ENCODE measurements at places on chromosomes 11 and 22. TPM values are rescaled to one million over a fixed set of nuclear protein-coding genes. Genes with fewer than 3 reads are reported as not detected.

- DNase-seq, result no peak
- H3K4me1 ChIP-seq, result no peaks in the 10 kb centered on the region
- H3K4me3 ChIP-seq, result no peak overlapping the region
- no peaks in the 10 kb centered on the region for H3K36me3 ChIP-seq
These were observed 7.2 kb upstream of the UCP3 start for GRCh38 chr11:74015919-74016684.

- no peaks in the 10 kb centered on the region for H3K36me3 ChIP-seq
- H3K27ac ChIP-seq, result no peak overlapping the region
- no peaks in the 10 kb centered on the region for H3K27me3 ChIP-seq
- no peaks in the 10 kb centered on the region for H3K4me1 ChIP-seq
- DNase-seq, result no peak
These were observed 791.7 kb downstream of the BRD1 start for GRCh38 chr22:49035818-49036457.

DNA sequence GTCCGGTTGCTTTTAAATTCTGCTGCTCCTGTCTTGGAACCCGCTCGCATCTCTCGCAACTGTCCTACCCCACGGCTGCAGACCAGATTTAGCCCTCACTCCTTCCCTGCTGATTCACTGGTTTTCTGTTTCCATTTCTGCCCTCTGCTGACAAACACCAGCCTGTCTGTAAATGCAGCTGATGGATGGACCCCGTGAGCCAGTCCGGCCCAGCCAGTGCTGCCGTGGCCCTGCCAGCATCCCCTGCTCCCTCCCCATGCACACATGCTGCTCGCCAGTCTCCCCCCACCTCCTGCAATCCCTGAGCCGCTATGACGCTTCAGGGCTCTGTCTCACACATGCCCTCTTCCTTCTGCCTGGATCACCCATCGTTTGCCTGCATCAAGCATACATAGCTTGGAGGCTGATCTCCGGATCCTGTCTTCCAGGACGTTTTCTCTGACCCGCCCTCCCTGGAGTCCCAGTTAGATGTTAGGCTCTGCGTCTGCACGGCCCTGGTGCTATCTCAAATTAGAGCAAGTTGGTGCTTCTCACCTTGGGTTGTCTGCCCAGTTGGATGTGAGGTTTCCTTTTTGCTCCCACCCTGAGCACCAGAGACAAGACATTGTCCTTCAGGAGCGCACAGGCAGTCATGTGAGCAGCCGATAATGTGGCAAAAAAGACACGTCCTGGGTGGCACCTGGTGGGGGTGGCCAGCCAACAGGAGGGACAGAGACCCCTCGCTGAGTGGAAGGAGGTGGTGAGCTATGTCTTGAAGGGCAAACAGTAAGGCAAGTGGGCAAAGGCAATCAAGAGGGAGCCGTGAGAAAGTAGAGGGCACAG, 4.3 kb upstream of the ACR start:
- H3K4me1 ChIP-seq, result no peaks in the 10 kb centered on the region
- no peak overlapping the region for H3K4me3 ChIP-seq
- no peaks in the 10 kb centered on the region for H3K36me3 ChIP-seq
- DNase-seq, result peak; percentile 42

FAM111B gene
- 40.0 TPM for total RNA-seq

DNA sequence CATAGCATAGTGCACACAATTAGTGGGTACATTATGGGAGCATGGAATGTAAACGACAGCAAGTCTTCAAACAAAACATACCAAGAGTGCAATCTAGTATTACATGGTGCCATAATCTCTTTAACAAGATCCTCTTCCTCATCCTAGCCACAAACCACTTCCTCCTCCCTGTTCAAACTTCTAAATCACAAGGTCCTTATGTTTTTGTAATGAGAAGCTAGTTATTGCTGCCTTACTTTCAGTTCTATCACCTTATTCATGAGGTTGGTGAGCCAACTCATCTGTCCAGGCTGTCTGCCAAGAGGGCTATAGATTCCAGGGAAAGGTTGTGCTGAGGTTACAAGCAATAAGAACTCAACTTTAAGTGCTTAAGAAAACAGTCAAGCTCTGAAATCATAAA, 195.4 kb upstream of the ARHGAP20 start:
- DNase-seq, result no peak
- H3K27ac ChIP-seq, result no peak overlapping the region
- H3K4me1 ChIP-seq, result no peaks in the 10 kb centered on the region
- no peaks in the 10 kb centered on the region for H3K27me3 ChIP-seq
- no peaks in the 10 kb centered on the region for H3K36me3 ChIP-seq
- no peak overlapping the region for H3K4me3 ChIP-seq

GRCh38 chr11:134890446-134890845, 478.4 kb upstream of the B3GAT1 start:
- no peaks in the 10 kb centered on the region for H3K27me3 ChIP-seq
- no peak for DNase-seq
- H3K4me3 ChIP-seq, result no peak overlapping the region
- no peak overlapping the region for H3K27ac ChIP-seq
- no peaks in the 10 kb centered on the region for H3K36me3 ChIP-seq

DNA sequence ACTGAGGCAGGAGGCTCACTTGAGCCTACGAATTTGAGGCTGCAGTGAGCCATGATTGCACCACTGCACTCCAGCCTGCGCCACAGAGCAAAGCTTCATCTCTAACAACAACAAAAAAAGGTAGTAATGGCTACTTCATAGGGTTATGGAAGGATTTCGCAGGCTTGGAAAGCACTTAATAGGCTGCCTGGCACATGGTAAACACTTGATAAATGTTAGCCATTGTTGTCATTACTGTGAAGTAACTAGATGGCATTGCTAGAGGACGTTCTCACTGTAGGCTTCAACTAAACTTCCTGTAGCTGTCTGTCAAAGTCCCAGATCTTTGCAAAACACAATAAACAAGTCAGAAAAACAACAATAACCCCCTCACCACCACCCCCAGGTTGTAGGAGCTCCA, 357.2 kb upstream of the NARS2 start:
- H3K36me3 ChIP-seq, result no peaks in the 10 kb centered on the region
- no peak overlapping the region for H3K4me3 ChIP-seq
- DNase-seq, result no peak
- H3K4me1 ChIP-seq, result peaks cover 8% of the 10 kb centered on the region
- H3K27me3 ChIP-seq, result peaks cover 53% of the 10 kb centered on the region

DNA sequence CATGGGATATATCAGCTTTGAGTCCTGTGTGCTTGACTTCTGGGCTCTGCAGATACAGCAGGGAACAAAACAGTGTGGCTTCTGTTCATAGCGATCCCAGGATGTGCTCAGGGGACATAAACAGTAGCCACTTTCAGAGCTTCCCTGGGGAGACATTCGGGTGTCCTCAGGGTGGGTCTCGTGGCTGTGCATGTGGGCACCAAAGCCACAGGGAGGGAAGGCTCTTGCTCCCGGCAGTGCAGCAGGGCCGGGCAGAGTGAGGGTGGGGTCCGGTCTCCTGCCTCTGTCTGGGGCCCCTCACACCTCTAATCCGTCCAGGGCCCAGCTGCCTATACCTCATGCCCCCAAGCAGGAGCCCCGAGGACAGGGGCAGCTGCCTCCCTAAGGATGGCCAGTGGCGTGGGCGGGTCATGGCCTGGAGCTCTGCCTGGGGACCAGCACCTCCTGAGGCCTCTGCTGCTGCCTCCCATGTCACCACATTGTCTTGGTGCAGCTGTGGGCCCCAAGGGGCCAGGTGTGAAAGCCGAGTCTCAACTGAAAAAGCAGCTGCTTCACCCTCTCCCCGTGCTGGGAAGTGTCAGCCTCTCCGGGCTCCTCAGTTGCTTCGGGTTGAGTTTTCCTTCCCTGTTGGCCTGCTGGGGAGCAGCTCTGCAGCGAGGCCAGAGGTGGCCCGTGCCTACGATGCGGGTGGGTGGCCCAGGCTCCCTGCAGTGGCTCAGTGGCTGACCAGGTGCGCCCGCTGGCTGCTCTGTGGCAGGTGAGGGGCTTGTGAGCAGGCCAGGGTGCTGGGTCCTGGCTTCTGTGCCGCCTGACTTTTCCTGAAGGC, 3.8 kb downstream of the TPCN2 start:
- H3K4me3 ChIP-seq, result no peak overlapping the region
- peaks cover 3% of the 10 kb centered on the region for H3K36me3 ChIP-seq
- DNase-seq, result no peak
- H3K27ac ChIP-seq, result no peak overlapping the region

IFITM10 gene
- 0.23 TPM for total RNA-seq

GRCh38 chr11:507727-508515, 879 bp upstream of the RNH1 start:
- H3K4me3 ChIP-seq, result peak overlapping the region; percentile 71
- no peaks in the 10 kb centered on the region for H3K27me3 ChIP-seq

MEN1 gene
- total RNA-seq, result 56.9 TPM

WBP2NL gene
- not detected for total RNA-seq

DNA sequence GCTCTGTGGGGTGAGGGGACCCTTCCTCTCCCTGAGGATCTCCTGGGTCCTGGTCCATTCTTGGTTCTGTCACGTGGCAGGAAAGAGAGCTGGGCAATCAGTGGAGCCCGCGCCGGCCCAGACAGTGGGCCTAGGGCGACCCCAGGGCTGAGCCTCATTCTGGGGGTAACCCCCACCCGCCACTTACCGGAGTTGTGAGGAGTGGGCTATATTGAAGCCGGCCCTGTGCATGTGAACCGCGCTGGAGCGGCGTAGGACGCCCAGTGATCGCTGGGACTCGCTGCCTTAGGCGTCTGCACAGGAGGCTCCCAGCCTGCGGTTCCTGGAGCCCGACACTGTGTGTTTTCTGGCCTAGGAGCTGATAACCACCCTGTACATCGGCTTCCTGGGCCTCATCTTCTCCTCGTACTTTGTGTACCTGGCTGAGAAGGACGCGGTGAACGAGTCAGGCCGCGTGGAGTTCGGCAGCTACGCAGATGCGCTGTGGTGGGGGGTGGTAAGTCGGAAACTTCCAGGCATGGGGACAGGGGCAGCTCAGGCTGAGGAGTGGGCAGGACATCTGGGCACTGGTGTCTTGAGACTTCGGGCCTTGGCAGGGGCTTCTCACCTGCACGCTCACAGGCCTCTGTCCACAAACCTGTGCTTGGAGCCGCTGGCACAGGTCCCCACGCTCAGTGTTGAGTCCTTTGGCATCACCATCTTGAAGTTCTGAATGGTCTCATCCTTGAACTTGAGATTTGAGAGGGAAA, 127.1 kb downstream of the KCNQ1OT1 start:
- H3K27me3 ChIP-seq, result peaks cover 49% of the 10 kb centered on the region
- H3K36me3 ChIP-seq, result no peaks in the 10 kb centered on the region
- no peak overlapping the region for H3K27ac ChIP-seq
- peaks cover 3% of the 10 kb centered on the region for H3K4me1 ChIP-seq
- no peak overlapping the region for H3K4me3 ChIP-seq
- no peak for DNase-seq

GRCh38 chr11:114959953-114960505, 281.7 kb downstream of the NXPE2 start:
- H3K36me3 ChIP-seq, result no peaks in the 10 kb centered on the region
- H3K27me3 ChIP-seq, result no peaks in the 10 kb centered on the region
- DNase-seq, result no peak
- H3K27ac ChIP-seq, result no peak overlapping the region
- H3K4me3 ChIP-seq, result no peak overlapping the region

OR4A16 gene
- total RNA-seq, result not detected

DNA sequence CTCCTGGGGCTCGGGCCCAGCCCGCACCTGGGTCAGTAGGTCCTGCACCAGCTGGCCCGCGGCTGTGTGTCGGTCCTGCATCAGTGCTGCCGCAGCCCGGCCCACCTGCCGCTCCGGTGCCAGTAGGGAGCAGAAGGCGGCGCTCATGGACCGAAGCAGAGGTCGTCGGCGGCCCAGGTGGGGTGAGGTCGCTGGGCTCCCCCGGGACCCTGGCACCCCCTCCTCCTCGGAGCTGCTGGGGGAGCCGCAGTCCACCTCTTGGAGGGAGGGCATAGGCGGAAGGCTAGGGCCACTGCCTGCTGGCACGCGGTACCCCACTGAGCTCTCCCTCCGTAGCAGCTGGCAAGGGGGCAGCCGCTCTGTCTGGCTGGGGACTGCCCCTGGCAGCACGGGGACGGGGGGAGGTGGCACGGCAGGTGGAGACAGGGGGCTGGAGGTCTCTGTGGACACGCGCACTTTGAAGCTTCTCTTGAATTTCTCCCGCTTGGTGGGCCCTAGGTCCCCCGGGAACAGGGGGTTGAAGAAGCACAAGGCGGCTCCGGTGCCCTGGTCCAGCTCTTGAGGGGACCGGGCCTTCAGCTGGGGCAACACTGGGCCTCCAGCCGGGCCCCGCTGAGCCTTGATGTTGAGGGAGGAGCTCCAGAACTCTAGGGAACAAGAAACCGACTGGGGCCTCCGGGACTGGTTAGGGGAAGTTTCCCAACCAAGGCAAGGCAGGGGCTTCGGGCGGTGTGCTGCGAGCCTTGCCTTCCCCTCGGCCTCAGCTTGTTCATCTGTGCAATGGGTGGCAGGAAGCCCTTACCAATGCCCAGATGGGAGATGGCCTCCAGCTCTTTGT, 1.4 kb downstream of the RIN1 start:
- H3K36me3 ChIP-seq, result no peaks in the 10 kb centered on the region
- H3K4me1 ChIP-seq, result peaks cover 20% of the 10 kb centered on the region
- no peak overlapping the region for H3K27ac ChIP-seq
- DNase-seq, result no peak
- no peak overlapping the region for H3K4me3 ChIP-seq
- no peaks in the 10 kb centered on the region for H3K27me3 ChIP-seq

DNA sequence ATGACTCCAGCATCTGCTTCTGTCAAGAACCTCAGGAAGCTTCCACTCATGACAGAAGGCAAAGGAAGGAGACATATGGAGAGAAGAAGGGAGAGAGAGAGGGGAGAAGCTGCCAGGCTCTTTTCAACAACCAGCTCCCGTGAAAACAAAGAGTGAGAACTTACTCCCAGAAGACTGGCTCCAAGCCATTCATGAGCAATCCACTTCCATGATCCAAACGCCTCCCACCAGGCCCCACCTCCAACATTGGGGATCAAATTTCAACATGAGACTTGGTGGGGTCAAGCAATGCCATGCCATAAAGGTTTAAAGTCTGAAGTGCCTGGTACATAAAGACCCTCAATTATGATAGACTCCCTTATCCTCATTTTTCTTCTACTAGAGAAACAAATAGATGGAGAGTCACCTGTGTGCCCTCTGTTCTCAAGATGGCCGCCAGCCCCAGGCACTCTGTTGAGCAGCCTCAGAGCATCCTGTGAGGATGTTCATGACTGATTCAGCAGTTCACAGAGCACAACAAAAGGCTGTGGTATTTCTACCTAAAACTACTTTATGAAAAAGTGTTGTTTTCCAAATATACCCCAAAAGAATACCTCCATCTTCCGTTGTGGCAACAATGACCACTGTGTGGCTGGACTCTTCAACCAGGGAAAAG, 69.0 kb upstream of the CRTAM start:
- no peak overlapping the region for H3K4me3 ChIP-seq
- H3K27me3 ChIP-seq, result no peaks in the 10 kb centered on the region
- no peaks in the 10 kb centered on the region for H3K4me1 ChIP-seq
- no peak for DNase-seq
- H3K27ac ChIP-seq, result no peak overlapping the region

All from H1 (cell line).